ENCODE measurements at places on chromosomes 4 and X.
A peak's percentile ranks its signal among the peaks of the same experiment; 100 is the strongest.

DNA sequence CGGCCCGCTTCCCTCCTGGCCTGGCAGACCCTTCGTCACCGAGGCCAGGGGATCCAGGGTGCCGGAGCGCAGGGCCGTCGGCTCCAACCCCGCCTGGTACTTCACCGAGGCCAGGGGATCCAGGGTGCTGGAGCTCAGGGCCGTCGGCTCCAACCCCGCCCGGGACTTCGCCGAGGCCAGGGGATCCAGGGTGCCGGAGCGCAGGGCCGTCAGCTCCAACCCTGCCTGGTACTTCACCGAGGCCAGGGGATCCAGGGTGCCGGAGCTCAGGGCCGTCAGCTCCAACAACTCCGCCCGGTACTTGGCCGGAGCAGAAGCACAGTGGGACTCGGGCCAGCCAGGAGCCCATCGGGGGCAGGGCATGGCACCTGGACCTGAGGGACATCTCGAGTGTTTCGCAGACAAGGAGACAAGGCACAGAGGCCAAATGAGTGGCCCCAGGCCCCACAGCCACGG, 85.1 kb downstream of the FAM53A start:
- peak; percentile 69 for DNase-seq

GRCh38 chrX:26848511-26848910, 614.6 kb downstream of the PPP4R3C start:
- no peak for DNase-seq

GRCh38 chr4:48557478-48557877, 67.4 kb downstream of the ZAR1 start:
- no peak for DNase-seq

DNA sequence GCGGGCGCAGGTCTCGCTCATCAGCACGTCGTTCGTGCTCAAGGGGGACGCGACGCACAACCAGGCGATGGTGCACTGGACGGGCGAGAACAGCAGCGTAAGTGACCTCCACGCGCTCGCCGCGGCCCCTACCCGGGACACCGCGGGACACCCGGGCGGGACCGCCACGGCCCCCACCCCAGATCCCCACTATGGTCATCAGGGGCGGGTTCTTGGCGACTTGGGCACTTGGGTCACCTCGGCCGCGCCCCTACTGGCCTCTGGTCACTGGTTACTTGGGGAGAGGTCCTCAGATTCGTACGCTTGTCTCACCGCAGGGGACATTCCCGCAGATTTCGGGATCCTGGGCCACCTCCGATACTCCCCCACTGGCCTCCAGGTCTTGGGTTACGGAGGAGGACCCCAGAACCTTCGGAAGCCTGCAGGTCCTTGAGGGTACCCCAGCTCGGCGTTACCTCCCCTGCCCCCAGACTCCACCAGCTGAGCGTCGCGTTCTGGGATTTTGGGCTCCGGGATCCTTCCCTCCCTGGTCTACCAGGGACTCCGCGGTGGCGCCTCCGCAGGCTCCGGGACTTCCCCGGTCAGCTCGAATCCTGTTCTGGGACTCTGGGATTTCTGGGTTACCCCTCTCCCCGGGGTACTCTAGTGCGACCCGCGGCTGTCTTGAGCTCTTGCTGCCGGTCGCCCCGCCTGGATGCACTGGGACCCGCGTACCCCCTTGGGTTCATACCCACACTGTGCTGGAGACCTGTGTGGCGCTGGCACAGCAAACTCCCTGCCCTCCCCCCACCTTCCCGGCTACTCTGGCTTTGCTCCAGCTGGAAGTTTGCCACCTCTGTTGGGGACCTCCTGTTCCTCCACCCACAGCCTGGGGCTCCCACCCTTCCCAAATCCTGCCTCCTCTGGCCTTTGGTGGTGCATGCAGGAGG, 956 bp downstream of the SORCS2 start:
- DNase-seq = peak; percentile 80

DNA sequence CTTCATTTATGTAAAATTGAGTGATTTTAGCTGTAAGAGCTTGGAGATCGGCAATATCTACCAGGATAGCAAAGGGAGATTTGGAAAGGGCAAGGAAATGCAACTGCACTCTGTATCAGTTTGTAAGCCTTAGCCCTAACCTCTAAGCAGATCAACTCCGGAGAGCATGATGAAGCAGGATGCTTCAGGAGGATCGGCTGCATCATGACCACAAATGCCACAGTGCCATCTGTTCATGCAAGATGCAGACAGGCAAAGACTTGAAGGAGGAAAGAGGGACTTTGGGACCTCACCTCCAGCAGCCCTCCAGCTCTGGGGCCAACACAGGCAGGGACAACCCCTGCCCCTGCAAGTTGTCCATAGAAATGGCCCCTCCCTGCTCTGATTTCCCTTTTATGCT, 377.6 kb upstream of the GATB start:
- no peak for DNase-seq

DNA sequence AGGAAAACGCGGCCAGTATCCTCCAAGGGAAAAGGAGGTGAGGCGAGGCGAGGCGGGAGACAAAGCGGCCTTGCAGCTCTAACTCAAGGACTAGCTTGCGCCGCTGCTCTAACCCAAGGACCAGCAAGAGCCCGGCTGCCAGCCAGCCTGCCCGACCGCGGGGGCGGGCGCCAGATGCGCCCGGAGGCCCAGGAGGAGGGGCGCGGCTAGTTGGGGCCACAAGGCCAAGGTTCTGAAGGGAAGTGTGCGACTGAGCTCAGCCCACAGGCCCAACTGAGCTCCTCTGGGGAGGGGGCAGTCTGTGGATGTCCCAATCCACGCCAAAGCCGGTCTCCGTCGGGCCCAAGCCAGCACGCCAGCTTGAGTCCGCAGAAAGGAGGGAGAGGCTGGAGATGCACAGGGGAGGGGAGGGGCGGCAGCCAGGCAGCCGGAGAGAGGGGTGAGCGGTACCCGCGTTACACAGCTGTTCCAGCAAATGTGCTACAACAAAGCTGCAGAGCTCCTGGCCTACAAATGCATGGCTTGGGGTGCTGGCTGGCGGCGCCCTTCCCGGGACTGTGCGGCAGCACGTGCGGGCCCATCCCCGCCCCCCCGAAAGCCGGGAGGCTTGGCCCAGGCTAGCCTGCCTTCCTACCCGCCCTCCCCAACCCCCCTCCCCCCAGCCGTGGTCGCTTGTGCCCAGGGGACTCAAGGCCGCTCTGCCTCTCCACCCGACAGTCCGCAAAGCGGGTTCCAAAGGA, 637 bp downstream of the AMER1 start:
- DNase-seq = peak; percentile 81

DNA sequence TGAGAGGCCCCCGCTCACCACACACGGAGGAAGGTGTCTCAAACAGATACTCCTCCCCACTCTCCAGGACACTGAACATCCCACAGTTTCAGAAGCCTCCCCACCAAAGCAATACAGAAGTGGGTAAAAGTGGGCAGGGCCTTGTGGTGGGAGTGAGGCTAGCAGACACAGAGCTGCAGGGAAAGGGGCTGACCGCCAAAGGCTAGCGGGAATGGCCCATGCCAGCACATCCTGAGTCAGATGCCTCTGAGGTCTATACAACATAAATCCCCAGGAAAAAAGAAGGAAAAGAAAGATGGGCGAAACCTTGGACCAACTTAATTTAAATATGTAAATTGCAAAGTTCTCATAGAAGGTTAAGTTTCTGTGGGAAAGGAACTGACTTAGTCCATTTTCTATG, 21.9 kb upstream of the ARHGAP10 start:
- no peak for DNase-seq

- DNase-seq = no peak
These were observed 27.8 kb upstream of the OPHN1 start for GRCh38 chrX:68461093-68461492.

DNA sequence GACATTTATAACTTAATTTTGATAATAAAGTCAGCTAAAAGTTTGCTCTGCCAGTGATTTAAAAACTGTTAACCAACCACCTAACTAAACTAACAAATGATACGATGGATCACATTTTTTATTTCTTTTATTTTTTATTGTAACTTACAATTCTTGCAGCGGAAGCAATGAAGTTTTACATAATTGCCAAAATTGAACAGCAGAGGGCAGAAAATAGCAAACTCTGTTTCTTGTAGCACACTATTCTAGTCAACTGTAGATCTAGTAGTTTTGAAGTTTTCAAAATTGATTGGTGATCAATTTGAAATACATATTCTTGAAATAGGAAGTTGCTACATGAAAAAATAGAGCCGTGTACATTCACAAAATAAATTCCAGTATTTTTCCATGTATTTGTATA, 2.8 kb upstream of the GRIA2 start:
- peak; percentile 63 for DNase-seq

DNA sequence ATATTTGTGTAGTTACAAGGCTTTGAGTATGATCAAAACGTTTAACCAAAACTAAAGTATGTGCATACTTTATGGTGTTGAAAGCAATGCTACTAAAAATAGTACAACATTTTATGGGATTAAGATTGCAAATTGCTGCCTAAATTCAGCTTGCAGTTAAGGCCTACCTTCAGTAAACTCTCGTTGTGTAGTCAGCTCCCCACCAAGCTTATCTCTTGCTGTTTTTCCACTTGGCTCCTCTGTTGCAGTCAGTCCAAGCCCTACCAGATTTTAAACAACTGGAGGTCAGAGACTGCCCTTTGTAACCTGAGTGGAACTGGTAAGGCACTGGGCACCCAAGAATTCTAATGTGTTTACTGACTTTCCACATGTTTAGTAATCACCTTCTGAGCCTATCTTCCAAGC, 25.7 kb downstream of the AFF1 start:
- DNase-seq = no peak

- DNase-seq = no peak
These were observed 49.1 kb downstream of the STAG2 start for GRCh38 chrX:124010566-124010965.

GRCh38 chr4:57854748-57855147, 744.6 kb upstream of the IGFBP7 start:
- no peak for DNase-seq

DNA sequence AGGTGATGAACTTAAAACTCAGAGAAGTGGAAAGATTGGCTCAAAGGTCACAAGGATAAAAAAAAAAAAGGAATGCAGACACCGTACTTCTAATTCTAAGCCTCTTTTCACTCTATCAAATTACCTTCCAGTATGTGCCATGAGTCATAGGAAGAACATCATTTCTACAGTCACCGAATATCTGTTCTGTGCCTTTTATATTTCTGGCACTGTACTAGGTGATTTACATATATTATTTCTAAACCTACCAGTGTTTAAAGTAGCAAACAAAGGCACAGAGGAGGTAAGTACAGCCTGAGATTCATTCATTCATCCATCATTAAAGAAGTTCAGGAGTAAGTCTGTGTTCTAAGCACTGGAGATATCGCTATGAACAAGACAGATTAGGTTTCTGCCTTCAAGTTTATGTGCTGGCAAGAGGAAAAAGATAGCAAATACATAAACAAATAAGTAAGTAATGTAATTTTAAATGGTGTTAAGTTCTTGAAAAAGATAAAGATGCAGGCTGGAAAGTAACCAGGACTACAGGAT, 65.3 kb downstream of the PALLD start:
- DNase-seq = no peak

DNA sequence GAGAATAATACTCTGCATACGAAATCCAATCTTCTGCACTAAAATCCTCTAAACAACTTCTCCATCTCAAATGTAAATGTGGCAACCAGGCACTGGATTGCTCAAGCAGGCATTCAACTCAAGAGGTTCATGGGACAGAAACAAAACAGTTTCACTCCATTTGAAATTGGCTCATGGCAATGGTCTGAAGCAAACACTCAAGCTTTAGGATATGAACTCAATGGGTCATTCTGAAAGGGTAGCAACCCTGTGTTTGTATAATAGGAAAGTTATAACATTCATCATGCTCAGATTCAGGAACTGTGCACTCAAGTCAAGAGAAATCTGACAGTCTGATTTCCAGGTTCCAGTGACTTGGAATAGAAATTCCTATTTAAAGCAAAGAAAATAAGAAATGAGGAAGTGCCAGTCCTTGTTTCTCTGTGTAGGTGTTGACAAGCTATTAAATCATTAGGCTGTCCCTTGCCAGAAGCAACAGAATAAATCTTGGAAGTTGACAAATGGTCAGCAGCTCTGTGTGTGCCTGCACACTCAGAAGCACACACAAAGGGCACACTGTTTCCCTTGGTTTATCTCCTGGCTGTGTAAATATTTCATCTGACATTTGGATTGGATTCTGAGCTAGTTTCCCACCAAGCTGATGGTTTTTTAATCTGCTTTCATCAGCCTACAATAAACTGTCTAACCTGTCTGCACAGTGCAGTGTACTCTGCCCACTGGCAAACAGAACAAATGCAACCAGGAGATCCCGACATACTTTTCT, 75.9 kb upstream of the CITED1 start:
- DNase-seq = no peak

- no peak for DNase-seq
These were observed 29.8 kb upstream of the ARHGAP24 start for GRCh38 chr4:85445050-85445639.

DNA sequence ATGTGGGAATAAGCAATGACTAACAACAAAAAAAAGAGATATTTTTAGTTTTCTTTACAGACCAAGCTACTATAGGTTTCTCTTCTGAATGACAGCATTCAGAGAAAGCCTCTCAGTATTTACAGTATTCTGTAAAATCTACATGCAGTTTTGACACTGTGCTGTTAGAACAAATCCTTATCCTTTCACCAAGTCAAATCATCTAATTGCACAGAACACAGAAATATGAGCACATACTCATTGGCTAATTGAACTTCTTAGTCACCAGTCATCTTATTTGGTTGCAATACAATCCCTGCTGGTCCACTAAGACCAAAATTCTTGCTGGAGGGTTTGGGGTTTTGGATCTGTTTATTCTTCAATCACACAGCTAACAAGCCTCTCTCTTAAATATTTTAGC, 5.7 kb downstream of the ACOT9 start:
- DNase-seq = no peak

GRCh38 chr4:89898304-89898716, 3.7 kb downstream of the MMRN1 start:
- peak; percentile 2 for DNase-seq

DNA sequence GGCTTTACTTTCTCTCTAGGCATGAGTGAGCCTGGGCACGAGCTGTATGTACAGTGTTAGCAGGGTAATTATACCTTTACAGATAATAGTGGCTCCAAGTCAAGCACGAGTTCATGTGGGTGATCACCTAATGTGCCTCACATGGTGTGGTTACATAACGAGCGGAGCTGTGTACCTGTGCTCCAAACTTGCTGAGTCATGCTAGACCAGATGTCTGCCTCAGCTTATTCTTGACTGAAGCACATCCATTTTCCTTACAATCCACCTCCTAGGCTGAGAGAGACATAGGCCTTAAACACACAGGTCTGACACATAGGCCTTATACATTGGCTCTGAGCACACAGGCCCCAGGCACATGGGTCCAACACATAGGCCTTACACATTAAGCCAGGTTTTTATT, 426.6 kb downstream of the GPAT3 start:
- no peak for DNase-seq

Measured in osteoblast (primary cell).